CD4-positive, alpha-beta memory T cell (primary cell): ENCODE measurements at places on chromosomes 1 and 21.
A peak's percentile ranks its signal among the peaks of the same experiment; 100 is the strongest.

GRCh38 chr1:147600119-147601111 is 59.1 kb downstream of the BCL9 start:
- peak; percentile 61 for DNase-seq

- no peak for DNase-seq
These were observed 41.4 kb upstream of the IGSF5 start for GRCh38 chr21:39703578-39703977.

DNA sequence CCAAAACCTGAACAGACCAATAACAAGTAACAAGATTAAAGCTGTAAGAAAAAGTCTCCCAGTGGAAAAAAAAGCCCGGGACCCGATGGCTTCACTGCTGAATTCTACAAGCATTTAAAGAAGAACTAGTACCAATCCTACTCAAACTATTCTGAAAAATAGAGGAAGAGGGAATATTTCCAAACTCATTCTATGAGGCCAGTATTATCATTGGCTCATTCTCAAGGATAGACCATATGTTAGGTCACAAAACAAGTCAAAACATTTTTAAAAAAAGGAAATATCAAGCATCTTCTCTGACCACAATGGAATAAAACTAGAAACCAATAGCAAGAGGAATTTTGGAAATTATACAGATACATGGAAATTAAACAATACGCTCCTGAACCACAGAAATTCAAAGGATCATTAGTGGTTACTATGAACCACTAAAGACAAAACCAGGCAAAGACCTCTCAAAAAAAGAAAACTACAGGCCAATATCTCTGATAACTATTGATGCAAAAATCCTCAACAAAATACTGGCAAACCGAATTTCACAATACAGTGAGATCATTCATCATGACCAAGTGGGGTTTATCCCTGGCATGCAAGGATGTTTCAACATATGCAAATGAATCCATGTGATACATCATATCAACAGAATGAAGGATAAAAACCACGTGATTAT is 13.9 kb upstream of the IL20 start:
- no peak for DNase-seq

- peak; percentile 28 for DNase-seq
These were observed 61.6 kb downstream of the PTGS2 start for GRCh38 chr1:186618401-186619170.

GRCh38 chr1:180486092-180486491 is 16.3 kb downstream of the ACBD6 start:
- DNase-seq: no peak

GRCh38 chr1:150564051-150564991 is 15.1 kb downstream of the MCL1 start:
- no peak for DNase-seq

DNA sequence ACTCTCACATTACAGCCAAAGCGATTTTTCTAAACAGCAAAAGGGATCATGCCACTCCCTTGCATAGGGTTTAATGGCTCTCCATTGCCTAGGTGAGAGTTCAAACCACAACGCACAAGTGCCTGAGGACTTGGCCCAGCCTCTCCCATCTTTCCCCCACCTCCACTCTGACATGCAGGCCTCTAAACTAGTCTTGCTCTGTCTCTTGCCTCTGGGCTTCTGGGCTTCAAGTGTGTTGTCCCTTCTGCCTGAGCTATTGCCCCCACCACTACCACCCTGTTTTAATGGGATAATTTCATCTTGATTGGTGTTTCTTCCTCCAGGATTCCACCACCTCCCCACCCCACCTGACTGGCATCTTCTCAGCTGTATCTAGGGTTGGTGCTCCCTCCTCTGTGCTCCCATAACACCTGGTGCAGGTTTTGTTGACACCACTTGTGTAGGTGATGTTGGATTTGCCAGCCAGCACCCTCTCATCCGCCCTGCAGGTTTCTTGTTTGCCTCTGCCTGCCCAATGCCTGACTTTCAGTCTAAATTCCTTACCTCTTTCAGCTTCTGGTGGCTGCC is 2.7 kb upstream of the ZBTB21 start:
- no peak for DNase-seq

DNA sequence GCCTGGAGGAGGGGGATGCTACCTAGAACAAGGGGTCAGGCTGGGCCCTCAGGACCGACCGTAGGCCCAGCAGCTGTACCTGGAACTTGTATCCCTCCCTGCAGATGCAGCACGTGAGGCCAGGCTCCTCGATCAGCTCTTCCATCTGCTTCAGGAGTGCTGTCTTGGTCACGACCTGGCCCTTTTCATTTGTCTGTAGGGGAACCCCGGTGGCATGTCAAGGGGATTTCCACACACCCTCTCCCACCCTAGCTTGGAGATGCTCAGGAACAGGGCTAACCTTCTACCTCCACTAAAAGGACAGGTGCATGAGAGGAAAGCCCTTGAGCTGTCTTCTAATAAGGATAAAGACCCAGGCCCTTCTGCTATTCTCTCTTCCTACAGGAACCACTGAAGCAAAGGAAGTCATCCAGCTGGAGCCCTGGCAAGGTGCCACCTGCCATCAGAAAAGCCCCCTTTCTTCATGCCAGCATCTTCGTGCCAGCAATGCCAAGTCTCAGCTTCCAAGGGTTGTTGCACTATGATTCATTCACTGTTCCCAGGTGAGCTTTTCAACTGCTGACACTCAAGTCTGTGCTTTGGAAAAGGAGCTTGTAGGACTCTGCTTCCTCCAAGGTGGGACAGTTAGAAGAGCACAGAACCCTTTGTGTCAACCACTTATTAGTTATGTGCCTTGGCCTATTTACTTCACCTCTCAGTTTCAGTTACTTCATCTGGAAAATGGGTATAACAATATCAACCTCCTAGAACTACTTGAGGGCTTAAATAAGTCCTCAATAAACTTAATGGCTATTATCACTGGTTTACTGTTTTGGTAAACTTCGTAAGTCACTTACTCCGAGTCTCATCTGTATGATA is 122.1 kb downstream of the UBR4 start:
- no peak for DNase-seq

GRCh38 chr1:55503663-55504305 is 288.6 kb upstream of the USP24 start:
- no peak for DNase-seq

DNA sequence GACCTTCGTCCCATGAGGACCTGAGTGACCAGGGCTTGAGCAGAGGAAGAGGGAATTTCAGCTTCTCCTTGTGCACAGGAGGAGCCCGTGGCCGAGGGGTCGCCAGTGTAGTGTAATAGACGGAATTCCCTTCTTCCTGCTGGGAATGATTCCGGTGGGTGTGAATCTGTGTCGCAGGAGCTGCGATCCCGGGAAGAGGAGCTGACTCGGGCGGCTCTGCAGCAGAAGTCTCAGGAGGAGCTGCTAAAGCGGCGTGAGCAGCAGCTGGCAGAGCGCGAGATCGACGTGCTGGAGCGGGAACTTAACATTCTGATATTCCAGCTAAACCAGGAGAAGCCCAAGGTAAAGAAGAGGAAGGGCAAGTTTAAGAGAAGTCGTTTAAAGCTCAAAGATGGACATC is 34.4 kb downstream of the MAP3K21 start:
- no peak for DNase-seq

DNA sequence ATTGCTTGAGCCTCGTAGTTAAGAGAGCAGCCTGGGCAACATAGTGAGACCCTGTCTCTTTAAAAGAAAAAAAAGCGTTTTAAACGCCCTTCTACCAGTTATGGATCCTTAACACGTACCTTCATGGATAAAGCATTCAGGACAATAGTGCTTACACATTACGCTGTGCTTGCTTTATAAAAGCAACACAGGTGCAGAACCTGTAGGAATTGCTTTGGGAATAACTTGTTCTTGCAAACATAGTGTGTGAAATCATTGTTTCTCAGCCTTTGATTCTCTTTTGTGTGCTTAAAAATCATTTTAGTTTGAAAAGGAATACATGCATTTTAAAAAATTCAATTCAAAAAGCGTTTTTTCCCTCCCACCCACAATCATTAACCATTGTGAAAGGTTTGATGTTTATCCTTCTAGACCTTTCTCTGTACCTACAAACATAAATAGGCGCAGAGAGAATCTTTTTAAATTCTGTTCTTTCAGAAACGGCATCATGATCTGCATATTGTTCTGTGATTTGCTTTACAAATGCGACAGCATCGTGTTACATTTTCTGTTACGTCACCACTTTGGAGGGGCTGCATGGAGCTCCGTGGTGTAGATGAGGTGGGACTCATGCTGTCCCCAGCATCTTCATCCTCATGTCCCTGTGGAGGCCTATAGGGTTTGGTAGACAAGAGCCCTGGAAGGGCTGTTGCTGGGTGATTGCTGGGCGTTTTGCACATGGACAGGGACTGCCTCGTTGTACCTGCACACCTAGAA is 54.6 kb downstream of the SPSB1 start:
- DNase-seq: no peak

- DNase-seq: peak; percentile 67
These were observed 21.1 kb downstream of the SMAP2 start for GRCh38 chr1:40394491-40395172.

GRCh38 chr1:112805155-112805853 is 90.2 kb upstream of the PPM1J start:
- no peak for DNase-seq

GRCh38 chr1:77222496-77222895 is 3.3 kb upstream of the PIGK start:
- no peak for DNase-seq

DNA sequence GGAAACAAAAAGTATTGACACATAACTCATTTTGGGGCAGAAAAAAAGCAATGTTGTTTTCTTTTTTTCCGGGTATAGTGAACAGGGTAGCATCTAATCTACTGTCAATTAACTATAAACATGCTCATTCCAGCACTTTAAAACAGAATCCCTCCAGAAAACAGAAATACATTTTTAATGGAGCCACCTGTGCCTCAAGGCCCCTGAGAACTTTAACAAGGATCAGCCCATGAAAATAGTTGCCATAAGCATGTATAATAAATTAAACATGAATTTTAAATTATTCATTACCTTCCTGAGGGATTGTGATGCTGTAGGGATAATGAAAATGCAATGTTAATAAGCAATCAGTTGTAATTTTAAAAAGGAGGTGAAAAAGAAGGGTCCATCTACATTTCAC is 101.4 kb upstream of the IVNS1ABP start:
- no peak for DNase-seq

DNA sequence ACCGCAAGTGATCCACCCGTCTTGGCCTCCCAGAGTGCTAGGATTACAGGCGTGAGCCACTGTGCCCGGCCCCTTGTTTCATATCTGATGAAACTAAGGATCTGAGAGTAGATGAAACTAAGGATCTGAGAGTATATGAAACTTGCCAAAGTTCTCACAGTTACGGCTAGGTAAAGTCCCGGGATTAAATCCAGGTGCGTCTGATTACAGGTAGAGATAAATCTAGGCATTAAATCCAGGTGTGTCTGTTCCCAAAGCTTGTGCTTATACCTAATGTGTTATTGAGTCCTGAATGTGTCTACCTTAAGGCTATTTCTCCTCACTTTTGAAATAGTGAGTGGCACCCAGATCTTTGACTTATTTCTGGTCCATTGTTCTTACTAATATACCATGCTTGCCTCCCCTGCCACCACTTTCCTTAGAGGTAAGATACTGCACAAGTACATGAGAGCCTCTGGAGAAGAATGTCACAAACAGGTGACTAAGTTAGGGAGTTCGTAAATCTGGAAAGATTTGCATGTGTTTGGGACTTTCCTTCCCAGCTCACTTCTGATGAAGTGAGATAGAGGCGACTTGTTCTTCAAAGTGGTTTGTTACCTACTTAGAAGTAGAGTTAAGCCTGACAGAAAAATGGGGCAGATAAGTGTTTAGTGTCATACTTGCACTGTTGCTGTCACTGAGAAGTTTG is 66.5 kb downstream of the AK4 start:
- no peak for DNase-seq

DNA sequence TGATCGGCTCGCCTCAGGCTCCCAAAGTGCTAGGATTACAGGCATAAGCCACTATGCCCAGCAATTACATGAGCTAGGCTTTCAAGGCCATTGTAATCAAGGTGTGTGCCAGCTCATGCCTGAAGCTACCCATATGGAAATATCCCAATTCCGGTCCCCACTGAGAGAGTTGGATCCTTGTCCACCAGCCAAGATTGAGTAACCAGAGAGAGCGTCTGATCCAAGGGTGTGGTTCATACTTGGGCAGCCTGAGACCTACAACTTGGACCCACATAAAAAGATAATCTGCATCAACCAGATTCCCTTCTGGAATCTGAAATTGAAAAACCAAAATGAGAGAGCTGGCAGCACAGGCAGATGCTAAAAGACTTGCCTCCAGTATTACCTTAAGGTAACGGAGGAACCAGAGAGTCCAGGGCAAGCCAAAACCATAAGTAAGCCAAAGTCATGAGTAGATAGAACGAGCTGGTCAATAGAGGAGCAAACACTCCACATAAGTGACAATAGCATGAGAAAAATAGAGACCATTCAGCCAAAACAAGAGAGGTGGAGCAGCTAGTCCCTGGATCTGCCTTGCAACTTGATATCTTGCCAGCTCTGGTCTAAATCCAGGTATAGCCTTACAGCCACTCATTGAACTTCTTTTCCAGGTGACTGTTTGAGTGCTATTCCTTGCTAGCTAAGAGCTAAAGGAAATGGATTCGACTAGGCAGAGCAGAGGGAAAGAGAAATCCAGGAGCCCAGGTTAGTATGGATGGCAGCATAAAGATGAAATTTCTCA is 63.8 kb upstream of the ATP1A1 start:
- no peak for DNase-seq

DNA sequence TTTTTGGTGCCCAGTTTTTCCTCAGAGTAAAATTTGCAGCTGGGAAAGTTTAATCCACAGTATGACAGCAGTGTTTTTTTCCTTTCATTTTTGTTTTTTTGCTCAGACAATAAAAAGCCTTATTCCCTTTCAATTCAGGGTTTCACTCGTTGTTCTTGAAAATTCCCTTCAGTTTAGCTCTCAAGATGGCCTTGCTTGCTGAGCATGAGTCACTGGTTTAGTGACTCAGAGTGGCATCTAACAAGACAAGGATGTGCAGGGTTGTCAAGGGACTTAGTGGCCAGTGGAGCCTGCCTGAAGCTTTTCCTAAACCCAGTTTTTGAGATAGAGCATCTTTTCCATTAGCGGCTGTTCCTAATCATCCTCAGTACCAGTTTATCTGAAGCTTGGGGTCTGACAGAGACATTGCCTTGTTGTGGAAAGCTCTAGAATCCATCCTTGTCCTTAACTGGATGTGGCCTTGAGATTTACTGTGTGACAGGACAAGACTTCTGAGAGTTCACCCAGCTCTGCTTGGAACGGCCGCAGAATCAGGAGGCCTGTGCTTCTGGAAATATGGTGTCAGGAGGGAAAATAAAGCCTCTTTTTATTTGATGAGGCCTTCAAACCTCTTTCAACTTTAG is 48.4 kb upstream of the DNAJC6 start:
- no peak for DNase-seq

GRCh38 chr21:31929548-31929947 is 56.7 kb downstream of the HUNK start:
- no peak for DNase-seq

- no peak for DNase-seq
These were observed 107.8 kb downstream of the RABGAP1L start for GRCh38 chr1:174266991-174267612.

GRCh38 chr1:10776190-10776905 is 20.1 kb downstream of the CASZ1 start:
- DNase-seq: no peak

- no peak for DNase-seq
These were observed 972 bp upstream of the KDM4A start for GRCh38 chr1:43648876-43649477.
